ENCODE measurements at places on chromosomes 1 and 21.

DNA sequence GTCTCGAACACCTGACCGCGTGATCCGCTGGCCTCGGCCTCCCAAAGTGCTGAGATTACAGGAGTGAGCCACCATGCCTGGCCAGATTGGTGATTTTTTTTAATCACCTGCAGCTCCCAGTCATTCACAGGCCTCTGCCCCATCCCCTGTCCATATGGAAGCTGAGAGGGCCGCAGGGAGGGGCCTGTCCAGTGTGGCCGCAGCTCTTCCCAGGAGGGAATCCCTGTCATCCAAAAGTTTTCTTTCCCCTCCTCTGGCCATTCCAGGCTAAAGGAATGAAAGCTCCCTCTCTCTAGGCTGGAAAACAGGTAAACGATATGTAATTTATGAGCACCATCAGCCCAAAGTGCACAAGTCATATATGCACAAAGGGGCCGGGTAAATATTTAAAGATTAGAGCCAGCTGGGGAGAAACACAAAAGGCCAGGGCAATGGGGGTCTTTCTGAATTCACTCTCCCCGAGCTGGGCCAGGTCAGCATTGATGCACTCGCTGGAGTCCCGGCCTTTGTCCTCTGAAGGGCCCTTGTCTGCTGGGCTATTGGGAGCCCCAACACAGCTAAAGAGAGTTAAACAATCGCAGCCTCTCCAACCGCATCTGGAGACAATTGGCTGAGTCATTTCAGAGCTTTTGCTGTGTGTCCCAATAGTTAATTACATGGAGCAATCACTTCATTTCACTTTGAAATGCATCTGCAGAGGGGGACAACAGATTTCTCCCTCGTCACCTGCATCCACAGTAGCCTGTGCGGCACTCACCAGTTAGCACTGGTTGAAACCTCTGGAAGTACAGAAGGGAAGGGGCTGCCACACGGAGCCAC is 3.8 kb upstream of the HES3 start:
- DNase-seq: no peak

GRCh38 chr1:51957618-51958017 is 32.9 kb downstream of the RAB3B start:
- peak; percentile 31 for DNase-seq

DNA sequence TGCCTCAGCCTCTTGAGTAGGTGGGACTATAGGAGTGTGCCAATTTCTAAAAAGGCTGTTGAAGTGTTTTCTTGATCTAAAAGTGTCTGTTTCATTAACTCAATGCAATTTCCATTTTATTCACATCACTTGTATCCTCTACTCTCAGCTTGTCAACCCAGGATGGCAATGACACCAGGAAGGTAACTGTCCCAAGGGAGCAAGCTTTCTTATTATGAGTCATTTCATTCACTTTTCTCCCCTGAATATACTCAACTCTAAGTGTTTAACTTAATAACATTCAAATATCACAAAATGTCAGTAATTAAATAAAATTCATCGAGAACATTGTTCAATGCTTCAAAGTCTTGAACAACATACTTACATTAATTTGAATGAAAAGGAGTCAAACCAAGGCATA is 22.9 kb upstream of the GFI1 start:
- DNase-seq: no peak

- DNase-seq: no peak
Measured at GRCh38 chr1:231393668-231394067, 28.4 kb downstream of the EGLN1 start.

All from iPS-NIHi11 (cell line).